ENCODE measurements at places on chromosomes 1 and 21.

- no peak for DNase-seq
Measured at GRCh38 chr1:161198194-161198896, 509 bp downstream of the ADAMTS4 start.

DNA sequence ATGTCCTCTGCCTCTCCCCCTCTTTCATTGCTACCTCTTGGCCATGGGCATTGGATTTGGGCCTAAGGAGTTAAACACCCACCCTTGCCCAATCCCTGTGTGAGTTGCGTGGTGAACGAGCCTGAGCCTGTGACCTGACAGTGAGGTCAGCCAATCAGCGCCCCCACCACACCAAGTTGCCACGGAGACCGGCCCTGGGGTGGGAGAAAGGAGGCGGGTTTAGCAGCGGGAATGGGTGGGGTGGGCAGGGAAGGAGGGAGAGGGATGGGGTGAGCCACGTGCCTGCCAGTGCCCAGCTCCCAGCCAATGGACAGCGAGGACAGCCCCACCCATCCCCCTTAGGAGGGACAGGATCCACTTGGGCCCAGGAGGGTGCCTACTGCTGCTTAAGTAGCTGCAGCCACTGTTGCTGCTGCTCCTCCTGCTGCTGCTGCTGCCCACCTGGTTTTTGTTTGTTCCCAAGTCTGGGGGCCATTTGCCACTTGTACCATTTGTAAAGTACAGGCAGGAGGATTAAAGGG, 9.5 kb downstream of the ZBTB7B start:
- DNase-seq = no peak

GRCh38 chr1:238404481-238404880, 513.8 kb upstream of the ZP4 start:
- peak; percentile 14 for DNase-seq

DNA sequence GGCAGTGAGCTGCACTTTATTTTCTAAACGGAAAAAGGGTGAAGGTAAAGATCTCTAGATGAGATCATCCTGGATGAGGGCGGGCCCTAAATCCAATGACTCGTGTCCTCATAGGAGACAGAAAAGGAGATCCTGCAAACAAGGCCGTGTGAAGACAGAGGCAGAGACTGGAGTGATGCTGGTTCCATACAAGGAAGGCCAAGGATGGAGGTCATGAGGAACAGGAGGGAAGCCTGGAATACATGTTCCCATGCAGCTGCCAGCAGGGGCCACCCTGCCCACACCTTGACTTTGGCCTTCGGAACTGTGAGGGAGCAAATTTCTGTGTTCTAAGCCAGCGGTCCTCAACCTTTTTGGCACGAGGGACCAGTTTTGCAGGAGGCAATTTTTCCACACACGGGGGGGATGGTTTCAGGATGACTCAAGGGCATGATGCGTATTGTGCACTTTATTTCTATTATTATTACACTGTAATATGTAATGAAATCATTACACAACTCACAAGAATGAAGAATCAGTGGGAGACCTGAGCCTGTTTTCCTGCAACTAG, 94.3 kb downstream of the PSMG1 start:
- DNase-seq = no peak

DNA sequence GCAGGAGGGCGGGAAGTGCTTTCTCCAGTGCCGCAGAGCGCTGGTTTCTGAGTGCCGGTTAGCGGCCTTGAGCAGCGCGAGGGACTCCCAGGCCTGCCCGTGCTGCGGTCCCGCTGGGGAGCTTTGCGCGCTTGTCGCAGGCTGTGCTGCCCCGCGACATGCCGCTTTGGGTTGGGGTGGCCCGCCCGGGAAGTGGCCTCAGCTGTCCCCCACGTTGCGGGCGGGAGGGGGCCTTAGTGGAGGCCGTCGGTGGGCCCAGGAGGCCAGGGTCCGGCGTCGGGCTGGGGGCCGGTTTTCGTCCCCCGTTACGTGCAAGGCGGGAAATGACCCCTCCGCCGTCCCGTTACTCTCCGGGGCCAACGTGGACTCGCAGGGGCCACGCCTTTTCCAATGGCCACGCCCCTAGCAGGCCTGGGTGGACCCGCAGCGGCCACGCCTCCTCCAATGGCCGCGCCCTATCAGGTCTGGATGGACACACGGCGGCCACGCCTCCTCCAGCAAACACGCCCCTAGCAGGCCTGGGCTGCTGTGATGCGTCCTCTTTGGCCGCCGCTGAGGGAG, 977 bp upstream of the C1orf174 start:
- peak; percentile 78 for DNase-seq

GRCh38 chr1:66262208-66262963, 271.6 kb upstream of the SGIP1 start:
- DNase-seq = peak; percentile 96

GRCh38 chr1:21131200-21131599, 45.5 kb downstream of the EIF4G3 start:
- no peak for DNase-seq

- no peak for DNase-seq
Measured at GRCh38 chr1:116841569-116842344, 68.0 kb upstream of the PTGFRN start.

Measured in AG09309 (cell line).